ENCODE measurements at places on chromosomes 13 and 19.

DNA sequence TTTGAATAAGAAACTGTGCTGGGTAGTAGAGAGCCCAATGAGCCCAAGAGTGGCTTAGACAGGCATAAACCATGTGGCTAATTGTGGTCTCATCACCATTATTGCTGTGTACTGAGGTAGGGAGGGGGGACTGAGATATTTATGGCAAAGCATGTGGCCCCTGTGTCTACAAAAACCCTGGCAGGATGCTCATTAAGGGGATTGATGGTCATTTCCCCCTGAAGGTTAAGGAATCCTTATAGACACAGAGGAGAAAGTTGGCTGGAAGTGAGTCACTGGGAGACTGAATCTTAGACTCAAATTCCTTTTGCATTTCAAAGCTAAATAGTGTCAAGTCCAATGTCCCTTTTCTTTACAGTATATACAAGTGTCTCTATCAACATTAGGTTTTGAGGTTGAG, 9.8 kb upstream of the DACT3 start:
- DNase-seq = no peak

DNA sequence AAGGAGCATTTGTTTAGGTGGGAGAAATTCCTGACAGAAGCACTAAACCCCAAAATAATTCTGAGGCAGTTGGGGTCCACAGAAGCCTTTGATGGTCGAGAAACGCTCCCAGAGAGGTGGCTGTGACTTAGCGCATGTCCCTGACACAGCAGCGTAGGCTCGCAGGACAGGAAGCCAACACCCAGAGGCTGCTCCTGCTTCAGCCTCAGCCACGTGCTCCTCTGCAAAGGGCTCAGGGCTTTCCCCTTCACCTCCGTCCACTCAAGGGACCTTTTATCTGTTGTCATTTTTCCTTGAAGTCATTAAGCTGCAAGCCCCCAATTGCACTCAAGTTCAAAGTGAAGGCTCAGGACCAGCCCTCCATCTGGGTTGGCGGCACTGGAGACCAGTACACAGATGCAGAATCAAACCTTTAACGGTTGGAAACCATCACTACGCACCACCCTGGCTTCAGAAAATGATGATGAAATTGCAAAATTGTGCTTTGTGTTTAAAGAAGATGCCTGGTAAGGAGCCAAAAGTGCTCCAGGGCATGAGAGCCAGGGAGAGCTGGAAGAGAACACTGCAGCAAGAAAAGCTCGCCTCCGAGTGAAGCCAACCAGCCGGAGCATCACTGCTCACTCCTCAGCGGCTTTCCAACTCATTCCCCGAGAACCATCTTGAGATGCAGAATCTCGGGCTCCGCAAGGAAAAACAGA, 219.6 kb downstream of the RAP2A start:
- no peak for DNase-seq

- DNase-seq = no peak
These were observed 52.4 kb upstream of the SPATA13 start for GRCh38 chr13:24107955-24108614.

GRCh38 chr13:101013245-101013644, 338.6 kb upstream of the TMTC4 start:
- DNase-seq = no peak

DNA sequence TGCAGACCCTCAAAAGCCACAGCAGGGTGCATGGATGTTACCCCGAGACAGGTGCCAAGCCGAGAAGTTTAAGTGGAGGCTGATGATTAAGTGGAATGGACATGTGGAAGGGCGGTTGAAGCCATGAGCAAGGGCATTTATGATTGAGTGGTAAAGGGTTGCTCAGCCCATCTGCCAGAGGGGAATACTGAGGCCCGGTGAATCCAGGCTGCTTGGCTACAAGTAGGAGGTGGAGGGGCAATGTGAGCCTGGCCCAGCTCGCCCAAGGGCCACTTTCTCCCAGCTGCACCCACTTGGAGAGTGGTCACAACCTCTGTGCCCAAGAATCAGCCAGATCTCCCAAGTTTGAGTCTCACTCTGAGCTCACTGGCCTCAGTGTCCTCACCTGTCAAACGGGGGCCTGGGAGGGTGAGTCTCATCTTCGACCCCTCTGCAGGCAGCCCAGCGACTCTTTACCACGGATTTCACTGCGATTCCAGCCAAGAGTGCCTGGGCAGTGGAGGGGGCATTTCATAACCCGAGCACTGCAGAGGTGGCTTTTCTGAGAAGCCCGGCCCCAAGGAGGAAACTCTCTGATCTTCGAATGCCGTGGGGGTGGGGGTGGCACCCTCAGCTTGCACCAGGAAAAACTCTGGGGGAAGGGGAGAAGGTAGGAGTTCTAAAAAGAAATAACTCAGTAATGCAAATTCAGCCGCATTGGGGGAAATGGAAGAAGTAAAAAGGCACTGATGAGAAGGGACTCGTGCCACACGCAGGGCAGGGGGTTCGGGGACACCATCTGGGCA, 62.9 kb upstream of the KLF2 start:
- no peak for DNase-seq

- DNase-seq = no peak
These were observed 8.3 kb upstream of the ONECUT3 start for GRCh38 chr19:1744822-1745563.

- DNase-seq = no peak
These were observed 1080.9 kb downstream of the SLITRK5 start for GRCh38 chr13:88752041-88752440.

- DNase-seq = no peak
These were observed 1476.5 kb upstream of the PRR20A start for GRCh38 chr13:55664178-55664577.

DNA sequence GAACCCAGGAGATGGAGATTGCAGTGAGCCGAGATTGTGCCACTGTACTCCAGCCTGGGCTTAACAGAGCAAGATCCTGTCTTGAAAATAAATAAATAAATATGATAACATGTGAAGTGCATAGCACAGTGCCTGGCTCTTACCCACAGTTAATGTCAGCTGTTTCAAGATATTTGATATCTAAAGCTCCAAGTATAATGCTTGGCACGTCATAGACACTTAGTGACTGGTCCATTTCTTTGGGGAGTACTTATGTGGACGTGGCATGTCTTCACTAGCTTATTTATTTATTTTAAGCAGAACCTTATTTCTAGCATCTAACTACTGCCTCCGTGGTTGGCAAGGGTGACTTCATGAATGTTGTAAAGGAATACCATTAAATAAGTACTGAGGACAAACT, 18.8 kb downstream of the GARRE1 start:
- no peak for DNase-seq

DNA sequence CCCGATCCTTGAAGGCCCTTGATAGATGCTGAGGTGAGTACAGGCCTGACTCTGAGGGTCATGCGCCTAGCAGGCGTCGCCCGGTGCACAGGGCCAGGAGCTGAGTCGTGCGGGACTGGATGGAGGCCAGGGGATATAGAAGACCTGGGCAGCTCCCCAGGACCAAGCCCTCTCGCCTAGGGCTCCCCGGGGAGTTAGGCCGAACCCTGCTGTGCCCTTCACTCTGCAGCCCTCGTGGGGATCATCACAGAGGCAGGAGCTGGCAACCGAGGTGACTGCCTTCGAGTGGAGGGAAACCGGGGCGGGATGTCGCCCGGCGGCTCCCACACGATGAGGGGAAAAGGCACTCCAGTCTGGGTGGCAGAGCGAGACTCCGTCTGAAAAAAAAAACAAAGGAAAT, 11.7 kb downstream of the CSNK1G2 start:
- no peak for DNase-seq

- no peak for DNase-seq
These were observed 64.9 kb downstream of the TEX29 start for GRCh38 chr13:111385183-111385857.

DNA sequence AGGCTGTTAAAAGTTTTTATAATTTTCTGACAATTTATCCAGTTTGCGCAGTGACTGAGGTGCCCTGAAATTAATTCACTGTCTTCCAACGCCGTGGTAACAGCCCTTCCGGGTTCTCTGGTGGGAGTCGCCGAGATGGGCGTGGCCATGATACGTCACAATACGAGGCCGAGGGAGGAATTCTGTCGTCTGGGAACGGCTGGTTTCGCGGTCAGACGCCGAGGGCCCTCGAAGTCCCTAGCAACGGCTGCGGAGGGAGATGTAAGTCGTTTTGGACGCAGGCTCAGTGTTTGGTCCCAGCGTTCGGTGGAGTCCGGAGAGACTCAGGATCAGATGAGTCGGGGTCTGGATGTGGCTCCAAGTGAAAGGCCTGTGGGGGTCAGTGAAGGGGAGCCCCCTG, 21.7 kb downstream of the ZNF613 start:
- DNase-seq = peak; percentile 34

DNA sequence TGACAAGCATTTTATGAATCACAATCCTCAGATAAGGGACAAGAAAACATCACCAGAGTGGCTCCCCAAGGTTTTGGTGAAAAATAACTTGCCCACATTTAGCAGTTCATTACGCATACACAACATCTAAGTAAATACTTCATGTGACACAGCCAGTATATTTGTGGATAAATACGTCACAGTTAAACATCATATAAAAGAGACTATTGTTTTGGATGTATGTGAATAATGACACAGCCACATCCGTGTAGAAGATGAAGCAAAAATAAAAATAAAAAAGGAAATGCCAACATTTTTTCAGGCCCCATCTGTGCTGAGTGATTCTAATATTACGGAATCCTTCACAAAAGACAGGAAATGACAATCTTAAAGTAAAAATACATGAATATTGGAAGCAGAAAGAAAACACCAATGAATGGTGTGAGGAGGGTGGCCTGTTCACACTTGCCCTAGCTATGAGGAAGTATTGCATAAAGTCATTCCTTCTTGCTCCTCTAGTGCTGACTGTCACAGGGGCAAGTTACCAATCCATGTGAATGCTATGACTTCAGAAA, 457.1 kb downstream of the KLF12 start:
- no peak for DNase-seq

- no peak for DNase-seq
These were observed 2.9 kb downstream of the ARHGEF7 start for GRCh38 chr13:111117961-111118360.

- no peak for DNase-seq
These were observed 148.1 kb downstream of the NHLRC3 start for GRCh38 chr13:39186205-39186875.

DNA sequence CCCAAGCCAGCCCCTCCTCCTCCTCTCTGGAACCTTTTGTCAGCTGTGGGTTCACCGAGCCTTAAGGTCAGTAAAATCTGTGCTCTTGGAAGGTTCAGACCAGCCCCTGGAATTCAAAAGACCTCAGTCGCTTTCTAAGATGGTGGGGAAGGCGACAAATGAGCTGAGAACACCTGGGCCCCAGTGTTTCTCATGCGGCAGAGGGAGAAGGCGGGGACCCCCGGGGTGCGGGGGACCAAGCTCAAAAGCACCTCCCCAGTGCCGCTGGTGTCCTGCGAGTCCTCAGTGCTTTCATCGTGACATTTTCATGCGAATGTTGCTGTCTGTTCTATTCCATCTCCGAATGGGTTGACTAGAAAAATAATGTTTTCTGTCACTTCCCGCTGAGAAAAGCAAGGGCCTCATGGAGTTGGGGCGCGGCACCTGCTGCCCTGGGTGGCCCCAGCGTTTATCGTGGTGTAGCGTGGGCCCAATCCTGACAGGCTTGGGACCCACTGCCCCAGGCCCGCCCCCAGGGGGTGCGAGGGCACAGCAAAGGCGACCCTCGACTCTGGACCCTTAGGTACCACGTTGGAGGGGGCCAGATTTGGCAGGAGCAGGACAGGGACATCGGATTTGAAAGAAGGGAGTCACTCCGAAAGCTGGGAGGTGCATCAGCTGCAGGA, 751 bp upstream of the NTN5 start:
- no peak for DNase-seq

DNA sequence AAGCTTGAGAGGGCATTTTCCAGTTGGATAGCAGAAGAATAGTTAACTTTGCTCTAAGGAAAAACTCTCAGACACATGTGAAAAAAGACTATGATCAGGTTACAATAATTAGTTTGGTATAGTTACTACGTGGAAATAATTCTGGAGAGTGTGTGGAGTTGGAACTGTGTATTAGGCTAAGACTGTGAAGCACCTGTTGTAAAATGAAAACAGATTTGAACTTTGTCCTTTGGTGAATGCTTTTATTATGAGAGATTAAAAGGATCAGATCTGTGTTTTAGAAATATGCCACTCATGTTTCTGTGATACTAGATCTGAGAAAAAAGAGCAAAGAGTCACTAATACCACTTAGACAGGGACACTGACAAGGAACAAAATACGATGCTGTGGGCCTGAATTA, 807.5 kb upstream of the ATXN8OS start:
- DNase-seq = no peak

- no peak for DNase-seq
These were observed 63.7 kb upstream of the IPO5 start for GRCh38 chr13:97889803-97890202.

DNA sequence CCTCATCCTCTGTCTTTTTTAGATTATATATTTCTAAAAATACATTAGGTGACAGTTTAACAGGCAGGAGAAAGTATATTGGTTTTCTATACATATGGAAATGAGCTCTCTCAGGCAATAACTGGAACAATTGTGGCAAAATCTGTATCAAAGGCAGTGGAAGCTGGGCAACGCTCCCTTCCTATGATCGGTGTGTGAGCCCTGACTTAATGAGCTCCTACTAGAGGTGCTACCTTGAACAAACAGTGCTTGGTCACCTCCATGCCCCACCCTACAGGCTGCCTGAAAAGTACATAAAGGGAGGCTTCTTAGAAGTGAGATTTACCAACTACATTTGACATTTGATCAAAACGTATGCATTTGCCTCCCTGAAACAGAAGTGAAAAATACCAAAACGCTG, 185.3 kb downstream of the EFNB2 start:
- no peak for DNase-seq

- no peak for DNase-seq
These were observed 1482.8 kb downstream of the SLITRK5 start for GRCh38 chr13:89153941-89154340.

DNA sequence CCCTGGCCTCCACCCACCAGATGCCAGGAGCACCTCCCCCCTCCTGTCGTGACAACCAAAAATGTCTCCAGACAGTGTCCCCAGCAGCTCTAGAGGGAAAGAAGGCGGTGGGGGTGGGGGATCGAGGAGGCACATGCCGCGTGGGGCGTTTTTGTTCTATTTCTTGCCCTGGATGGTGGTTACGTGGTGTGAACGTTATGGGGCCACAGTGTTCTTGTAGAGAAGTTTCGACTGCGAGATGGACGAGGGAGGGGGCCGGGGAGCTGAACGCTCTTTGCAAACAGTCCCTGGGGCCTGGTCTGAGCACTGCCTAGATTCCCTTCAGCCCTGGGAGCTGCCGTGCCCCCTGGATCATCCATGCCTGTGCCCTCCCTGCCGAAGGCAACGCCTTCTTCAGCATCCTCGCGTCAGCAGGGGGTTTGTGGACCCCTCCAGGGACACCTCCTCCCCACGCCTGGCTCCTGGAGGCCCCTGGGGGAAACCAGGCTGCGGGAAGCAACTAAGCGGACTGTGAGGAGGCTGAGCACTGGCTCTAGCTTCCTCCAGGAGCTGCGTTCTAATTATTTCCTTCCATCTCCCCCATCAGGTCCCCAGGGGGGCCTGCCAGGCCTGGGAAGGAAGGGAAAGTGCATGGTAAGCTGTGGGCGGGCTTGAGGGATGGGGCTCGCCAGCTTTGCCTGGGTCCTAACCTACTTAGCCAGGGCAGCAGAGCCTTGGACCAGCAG, 131.5 kb downstream of the IER2 start:
- DNase-seq = peak; percentile 43

All from anterior cingulate cortex (tissue), 58 donors.